H1 (cell line): ENCODE measurements at places on chromosomes 12 and 14. TPM values are rescaled to one million over a fixed set of nuclear protein-coding genes. Genes with fewer than 3 reads are reported as not detected.

MLEC gene
- 260 and 266 TPM in 2 replicates for total RNA-seq

LPAR5 gene
- total RNA-seq: 0.22 and 0.23 TPM in 2 replicates

RFX4 gene
- not detected in 2 replicates for total RNA-seq

DNA sequence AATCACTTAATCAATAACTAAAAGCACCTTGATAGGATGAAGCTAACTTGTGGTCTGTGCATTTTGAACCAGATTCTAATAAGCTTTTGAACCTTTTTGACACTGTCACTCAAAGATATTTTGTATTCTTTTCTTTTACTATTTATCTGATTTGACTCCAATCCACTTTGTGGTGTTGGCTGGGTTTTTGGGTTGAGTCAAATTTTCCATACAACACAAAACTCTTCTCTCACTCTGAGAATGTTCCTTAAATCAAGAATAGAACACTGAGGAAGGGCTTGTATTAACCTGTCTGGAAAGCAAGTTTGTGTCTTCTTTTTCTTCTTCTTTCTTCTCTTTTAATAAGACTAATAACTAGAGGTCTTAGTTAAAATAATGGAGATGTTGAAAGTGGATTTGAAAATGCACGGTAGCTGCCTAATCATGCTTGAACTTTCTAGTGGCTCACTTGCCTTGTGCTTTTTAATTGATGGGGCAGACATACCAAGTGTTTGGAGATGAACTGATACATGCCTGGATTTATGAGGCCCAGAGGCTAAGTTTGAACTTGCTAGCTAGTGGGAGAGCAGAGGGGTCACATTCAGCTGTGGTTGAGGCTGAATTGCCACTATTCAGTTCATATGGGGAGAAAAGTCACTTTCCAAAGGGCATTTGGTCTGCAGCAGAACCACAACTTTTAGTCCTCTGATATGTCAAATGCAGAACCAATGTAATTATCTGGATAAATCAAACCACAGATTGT, 93.5 kb upstream of the PTHLH start:
- DNase-seq: no peak

- DNase-seq: peak; percentile 63
Observed at GRCh38 chr14:52068615-52069306, at the start of gene NID2. NID2 (minus strand) TSS chr14:52069059; CDS start chr14:52068994, 65 bp downstream.

GRCh38 chr12:52010152-52010622, 3.4 kb downstream of the TAMALIN start:
- DNase-seq: peak; percentile 79

- DNase-seq: no peak
Observed at GRCh38 chr12:122421187-122421820, 1.2 kb downstream of the CLIP1 start.

DNA sequence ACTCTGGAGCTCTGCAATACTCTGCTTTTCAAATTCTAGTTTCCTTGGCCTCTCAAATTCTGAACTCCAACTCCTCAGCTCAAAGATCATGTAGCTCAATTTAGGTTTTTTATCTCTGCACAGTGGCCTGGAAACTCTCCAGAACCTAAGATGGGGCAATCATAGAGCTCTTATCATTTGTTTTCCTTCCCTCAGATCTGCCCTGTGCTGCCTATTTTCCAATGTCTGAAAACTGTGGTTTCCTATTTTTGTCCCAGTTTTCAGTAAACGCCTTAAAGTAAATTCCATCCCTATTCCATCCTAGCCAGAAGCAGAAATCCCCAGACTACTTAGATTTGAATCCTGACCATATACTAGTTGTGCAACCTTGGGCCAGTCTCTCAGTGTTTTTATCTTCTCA, 73.2 kb downstream of the CEP83 start:
- no peak for DNase-seq

GRCh38 chr14:25882899-25883298, 714.9 kb downstream of the NOVA1 start:
- DNase-seq: no peak
